ENCODE measurements at places on chromosomes 7 and 10. TPM values are rescaled to one million over a fixed set of nuclear protein-coding genes. Genes with fewer than 3 reads are reported as not detected.

Gene DUSP5
- 25.2 TPM for polyA plus RNA-seq

DNA sequence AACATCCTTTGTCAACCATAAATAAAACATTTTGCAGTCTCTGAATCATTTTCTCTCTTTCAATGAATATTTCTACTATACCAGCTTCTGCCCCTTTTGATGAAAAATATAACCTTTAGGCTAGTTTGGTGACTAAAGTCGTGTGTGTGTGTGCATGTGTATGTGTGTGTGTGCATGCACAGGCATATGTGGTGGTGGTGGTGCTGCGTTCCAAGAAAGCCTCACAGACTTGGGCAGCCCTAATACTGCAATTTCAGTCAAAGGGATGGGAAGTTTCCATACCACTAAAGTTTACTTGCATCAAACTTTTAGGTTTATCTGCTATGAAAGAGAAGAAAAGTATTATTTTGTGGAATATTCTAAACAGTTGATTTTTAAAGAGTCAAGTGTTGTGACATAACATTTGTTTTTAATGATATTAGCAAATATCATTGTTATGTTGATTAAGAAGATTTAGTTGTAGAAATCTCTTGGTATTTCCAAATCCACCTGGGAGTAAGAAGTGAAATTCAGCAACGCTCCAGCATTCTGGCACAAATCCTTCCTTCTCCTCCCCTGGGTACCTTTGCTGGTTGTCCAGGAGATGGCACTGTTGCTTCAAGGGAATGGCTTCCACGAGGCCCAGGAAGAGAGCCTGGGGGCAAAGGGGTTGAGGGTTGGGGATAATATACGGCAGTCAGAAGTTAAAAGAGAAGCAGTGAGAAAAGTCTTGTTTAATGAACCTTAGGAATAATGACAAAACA, 41.5 kb downstream of the ASB4 start:
- H3K4me3 ChIP-seq, result no peak overlapping the region
- no peak overlapping the region for H3K27ac ChIP-seq
- DNase-seq, result peak; percentile 52
- no peaks in the 10 kb centered on the region for H3K36me3 ChIP-seq
- peaks cover 2% of the 10 kb centered on the region for H3K4me1 ChIP-seq
- H3K27me3 ChIP-seq, result peaks cover 13% of the 10 kb centered on the region

GRCh38 chr7:26813432-26813831, 51.0 kb downstream of the SKAP2 start:
- H3K36me3 ChIP-seq, result no peaks in the 10 kb centered on the region
- H3K27ac ChIP-seq, result no peak overlapping the region
- DNase-seq, result no peak
- no peak overlapping the region for H3K4me3 ChIP-seq
- no peaks in the 10 kb centered on the region for H3K4me1 ChIP-seq

DNA sequence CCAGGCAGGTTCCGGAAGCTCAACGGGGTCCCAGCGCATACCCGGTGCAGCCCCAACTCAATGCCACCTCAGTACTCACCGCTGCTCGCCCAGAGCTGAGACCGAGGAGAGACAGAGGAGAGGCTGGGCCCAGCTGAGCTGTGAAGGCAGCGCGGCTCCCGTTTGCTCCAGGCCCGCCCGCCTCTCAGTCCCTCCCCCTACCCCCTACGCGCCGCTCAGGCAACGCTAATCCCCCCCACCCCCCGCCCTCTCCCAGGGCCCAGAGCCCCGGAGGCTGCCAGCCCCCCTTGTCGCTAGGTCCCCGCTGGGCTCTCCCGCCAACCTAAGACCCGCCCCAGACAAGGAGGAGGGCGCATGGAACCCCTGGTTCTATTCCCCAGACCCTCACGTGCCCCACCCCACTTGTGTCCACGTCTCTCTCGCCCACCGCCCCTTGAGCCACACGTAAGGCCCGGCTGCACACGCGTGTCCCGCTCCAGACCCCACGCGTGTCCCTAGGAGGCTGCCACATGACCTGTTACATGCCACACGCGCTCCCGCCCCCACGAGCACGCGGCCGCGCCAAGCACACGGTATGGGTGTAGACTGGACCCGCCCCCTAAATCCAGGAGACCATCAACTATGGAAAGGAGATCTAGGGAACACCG, at the start of gene PSD:
TSS of gene PSD (minus strand) at position 164 of the 647 bp plus-strand sequence. CDS start 1,747 bp downstream, outside the sequence.
- H3K4me3 ChIP-seq, result peak within 1 kb of the TSS; percentile 7
- peaks cover 3% of the 10 kb centered on the region for H3K27me3 ChIP-seq
- peaks cover 20% of the 10 kb centered on the region for H3K4me1 ChIP-seq
- no peak for DNase-seq

Gene CRYGN
- polyA plus RNA-seq, result not detected

DNA sequence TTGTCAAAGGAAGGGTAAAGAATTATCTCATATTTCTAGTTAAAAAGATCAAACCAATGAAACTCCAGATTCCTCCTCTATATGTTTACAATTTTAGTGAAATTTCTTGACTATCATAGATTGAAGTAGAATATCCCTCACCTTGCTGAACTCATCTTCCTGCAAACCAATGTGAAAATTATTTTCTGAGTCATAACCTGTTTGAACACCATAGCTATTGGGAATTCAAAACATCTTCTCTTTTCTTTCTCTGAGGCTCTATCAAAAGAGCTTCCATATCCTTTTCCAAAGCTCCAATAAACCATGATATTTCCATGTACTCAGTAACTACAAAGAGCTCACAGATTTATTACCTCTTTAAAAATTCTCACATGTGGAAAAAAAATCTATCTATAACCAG, 134.3 kb downstream of the DOCK4 start:
- H3K36me3 ChIP-seq, result no peaks in the 10 kb centered on the region
- DNase-seq, result peak; percentile 44
- peak overlapping the region; percentile 33 for H3K27ac ChIP-seq
- peak overlapping the region; percentile 22 for H3K4me3 ChIP-seq
- H3K27me3 ChIP-seq, result no peaks in the 10 kb centered on the region
- peaks cover 39% of the 10 kb centered on the region for H3K4me1 ChIP-seq

GRCh38 chr10:94493463-94493862, 52.1 kb upstream of the HELLS start:
- no peak overlapping the region for H3K27ac ChIP-seq
- H3K4me1 ChIP-seq, result peaks cover 3% of the 10 kb centered on the region
- no peaks in the 10 kb centered on the region for H3K27me3 ChIP-seq
- no peak overlapping the region for H3K4me3 ChIP-seq
- H3K36me3 ChIP-seq, result no peaks in the 10 kb centered on the region
- DNase-seq, result no peak

DNA sequence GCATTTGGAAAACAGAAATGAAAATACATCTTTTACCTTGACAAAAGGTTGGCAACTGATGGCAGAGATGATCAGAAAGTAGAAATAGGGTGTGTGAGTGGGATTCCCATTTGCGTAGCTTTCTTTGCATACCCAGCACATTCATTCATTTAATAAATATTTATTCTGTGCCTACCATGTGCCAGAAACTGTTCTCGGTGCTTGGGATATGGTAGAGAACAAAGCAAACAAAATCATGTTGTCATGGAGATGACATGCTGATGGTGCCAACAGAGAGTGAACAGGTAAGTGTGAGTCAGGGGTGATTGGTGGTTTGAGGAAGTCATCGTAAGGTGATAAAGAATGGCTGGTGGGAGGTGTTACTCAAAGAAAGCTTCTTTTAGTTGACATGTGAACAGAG, 45.4 kb downstream of the CACNB2 start:
- no peaks in the 10 kb centered on the region for H3K27me3 ChIP-seq
- DNase-seq, result no peak
- no peaks in the 10 kb centered on the region for H3K4me1 ChIP-seq
- H3K4me3 ChIP-seq, result no peak overlapping the region
- H3K27ac ChIP-seq, result no peak overlapping the region

DNA sequence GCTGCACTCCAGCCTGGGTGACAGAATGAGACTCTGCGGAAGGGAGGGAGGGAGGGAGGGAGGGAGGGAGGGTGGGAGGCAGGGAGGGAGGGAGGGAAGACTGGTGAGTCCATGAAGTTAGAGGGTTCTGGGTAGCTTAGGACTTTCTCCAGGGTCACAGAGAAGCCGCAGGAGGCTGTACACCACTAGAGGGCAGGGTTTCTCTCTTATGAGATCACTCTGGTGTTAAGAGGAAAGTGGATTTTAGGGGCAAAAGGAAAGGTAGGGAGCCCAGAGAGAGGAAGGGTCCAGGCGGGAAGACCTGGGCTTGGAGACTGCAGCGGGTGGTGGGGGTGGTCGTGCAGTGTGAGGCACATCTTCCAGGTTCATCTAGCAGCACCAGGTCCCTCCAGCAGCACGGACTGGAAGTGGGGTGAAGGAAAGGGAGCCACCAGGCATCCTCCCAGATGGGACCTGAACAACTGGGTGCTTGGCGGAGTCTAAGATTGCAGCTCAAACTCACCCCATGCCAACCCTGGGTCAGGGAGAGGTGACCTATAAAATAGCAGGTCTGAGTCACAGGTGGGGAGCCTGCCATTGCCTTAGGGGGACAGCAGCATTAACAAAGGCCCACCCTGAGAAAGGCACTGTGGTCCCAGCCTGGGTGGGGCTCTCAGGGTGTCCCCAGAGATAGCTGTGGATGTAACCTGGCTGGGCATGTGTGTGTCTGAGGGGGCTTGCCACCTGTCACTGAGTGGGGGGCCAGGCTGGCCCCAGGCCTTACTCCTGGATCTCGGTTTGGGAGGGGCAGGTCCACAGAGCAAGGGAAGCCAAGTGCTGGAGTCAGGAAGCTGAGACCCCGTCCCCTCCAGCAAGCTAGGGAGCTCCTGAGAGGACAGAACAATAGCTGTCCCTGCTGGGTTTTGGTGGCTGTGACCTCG, 48.5 kb upstream of the SLC29A3 start:
- no peaks in the 10 kb centered on the region for H3K36me3 ChIP-seq
- peak; percentile 54 for DNase-seq
- H3K4me1 ChIP-seq, result peaks cover 19% of the 10 kb centered on the region
- H3K4me3 ChIP-seq, result no peak overlapping the region
- peak overlapping the region; percentile 82 for H3K27ac ChIP-seq

GRCh38 chr7:151672716-151673115, 153.0 kb upstream of the RHEB start:
- no peaks in the 10 kb centered on the region for H3K27me3 ChIP-seq
- peaks cover 3% of the 10 kb centered on the region for H3K4me1 ChIP-seq
- H3K27ac ChIP-seq, result no peak overlapping the region
- no peak overlapping the region for H3K4me3 ChIP-seq
- H3K36me3 ChIP-seq, result no peaks in the 10 kb centered on the region

- H3K27ac ChIP-seq, result no peak overlapping the region
- H3K4me3 ChIP-seq, result no peak overlapping the region
- no peaks in the 10 kb centered on the region for H3K4me1 ChIP-seq
- H3K27me3 ChIP-seq, result no peaks in the 10 kb centered on the region
- DNase-seq, result no peak
- H3K36me3 ChIP-seq, result no peaks in the 10 kb centered on the region
Observed at GRCh38 chr10:53045315-53045714, 272.7 kb upstream of the MBL2 start.

Gene TRIM74
- polyA plus RNA-seq, result 0.07 TPM

DNA sequence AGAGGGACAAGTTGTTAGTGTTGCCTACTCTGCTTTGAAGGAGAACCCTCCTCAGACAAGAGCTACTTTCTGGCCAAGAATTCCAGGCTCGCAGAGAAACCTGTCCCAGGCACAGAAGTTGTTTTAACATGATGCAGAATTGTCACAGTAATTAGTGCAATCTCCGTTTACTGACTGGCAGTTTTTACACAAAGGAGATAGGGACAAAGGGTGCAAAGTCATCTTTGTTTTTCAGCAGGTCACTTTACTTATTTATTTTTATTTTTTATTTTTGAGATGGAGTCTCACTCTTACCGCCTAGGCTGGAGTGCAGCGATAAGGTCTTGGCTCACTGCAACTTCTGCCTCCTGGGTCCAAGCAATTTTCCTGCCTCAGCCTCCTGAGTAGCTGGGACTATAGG, 12.3 kb downstream of the TCF7L2 start:
- no peaks in the 10 kb centered on the region for H3K27me3 ChIP-seq
- H3K36me3 ChIP-seq, result no peaks in the 10 kb centered on the region
- H3K4me3 ChIP-seq, result no peak overlapping the region

DNA sequence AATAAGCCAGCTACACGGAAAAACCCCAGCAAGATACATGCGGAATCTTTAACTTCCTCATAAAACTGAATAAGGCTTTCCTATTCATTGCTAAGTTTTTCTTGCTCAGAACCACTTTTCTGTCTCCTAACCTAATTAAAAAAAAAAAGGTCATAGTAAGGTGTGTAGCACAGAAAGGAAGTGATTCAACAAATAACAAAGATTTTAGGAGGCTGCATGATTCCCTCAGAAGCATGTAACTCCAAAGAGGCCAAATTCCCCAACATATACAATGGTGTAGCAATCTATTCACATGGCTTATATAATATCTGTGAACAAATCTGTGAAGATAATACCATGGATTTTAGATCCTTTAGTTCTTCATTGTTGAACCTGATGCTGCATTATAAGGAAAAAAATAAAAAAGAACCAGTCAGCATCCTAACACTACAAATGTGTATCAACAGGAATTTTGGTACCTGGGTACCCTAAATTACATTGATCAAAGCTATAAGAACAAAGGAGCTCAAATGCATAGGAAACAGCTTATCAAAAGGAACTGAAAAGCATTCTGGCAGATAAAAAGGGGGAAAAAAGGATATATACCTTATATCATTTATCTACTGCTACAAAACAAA, 63.8 kb downstream of the IMMP2L start:
- DNase-seq, result no peak
- H3K4me3 ChIP-seq, result no peak overlapping the region
- no peak overlapping the region for H3K27ac ChIP-seq
- H3K27me3 ChIP-seq, result no peaks in the 10 kb centered on the region

All from endothelial cell of umbilical vein (primary cell).